ENCODE measurements at places on chromosomes 2 and 18.
A peak's percentile ranks its signal among the peaks of the same experiment; 100 is the strongest.

DNA sequence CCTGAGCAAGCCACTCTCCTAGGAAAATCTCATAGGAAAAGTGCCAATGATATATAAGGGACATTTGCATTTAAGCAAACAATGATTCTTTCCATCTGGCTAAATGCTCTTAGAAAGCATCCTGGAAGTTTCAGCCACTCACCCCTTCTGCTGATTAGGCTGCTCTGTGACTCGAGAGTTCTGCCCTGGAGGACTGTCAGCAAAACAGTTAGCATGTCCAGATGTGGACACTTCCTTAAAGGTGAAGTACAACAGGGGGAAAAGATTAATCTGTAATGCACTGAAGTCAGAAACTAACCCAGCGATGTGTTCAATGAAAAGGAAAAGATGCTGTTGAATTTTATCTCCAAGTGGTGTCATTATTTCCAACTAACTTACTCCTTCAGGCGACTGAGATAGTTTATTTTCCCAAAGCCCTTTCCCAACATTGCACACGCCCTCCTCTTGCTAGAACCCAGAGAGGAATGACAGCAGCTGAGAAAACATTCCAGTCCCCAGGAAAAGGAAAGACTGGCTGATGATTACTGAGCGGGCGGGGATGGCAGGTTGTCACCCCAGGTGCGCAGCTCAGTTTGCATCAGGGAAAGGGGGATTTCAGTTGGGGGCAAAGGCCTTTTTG, 214.0 kb downstream of the SS18 start:
- DNase-seq, result no peak

GRCh38 chr18:23682472-23682871, 6.8 kb upstream of the LAMA3 start:
- DNase-seq, result no peak

- peak; percentile 24 for DNase-seq
Observed at GRCh38 chr2:109331896-109332848, 203.2 kb downstream of the SH3RF3 start.

DNA sequence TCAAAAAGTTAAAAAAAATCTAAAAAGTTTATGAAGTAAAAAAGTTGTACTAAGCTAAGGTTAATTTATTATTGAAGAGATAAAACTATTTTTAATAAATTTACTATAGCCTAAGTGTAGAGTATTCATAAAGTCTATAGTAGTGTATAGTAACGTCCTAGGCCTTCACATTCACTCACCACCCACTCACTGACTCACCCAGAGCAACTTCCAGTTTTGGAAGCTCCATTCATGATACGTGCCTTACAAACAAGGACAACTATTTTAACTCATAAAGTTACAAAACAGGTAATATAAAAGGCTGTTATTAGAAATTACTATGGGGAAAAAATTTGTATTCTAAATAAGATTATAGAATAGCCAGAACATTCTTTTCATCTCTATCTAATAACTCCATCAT, 158.9 kb upstream of the FN1 start:
- DNase-seq, result no peak

GRCh38 chr2:229243890-229244560, 27.1 kb downstream of the PID1 start:
- no peak for DNase-seq

GRCh38 chr2:3354986-3355385, 22.6 kb downstream of the EIPR1 start:
- DNase-seq, result no peak

DNA sequence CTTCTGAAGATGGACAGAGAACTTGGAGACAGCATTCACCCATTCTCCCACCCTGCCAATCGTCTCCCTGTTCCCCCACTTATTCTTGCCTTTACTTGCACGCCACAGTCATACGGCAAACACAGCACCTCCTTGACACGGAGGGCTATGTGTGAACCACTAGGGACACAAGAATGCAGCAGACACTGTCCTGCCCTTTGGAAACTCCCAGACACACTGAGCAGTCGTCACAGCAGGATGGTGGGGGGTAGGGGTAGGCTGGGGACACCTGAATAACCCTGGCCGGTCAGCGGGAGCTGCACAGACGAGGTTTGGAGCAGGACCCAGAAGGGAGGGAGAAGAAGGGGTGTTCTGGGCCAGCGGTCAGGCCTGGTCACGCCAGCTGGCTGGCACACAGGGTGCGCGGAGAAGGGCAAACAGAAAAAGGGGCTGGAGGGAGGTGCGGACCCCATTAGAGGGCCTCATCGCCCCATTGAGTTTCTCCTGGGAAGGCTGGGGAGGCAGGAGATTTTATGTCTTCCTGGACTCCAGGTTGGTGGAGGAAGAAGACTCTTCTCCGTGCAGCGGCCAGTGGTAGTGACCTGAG, 40.0 kb upstream of the FOSL2 start:
- no peak for DNase-seq

- no peak for DNase-seq
Observed at GRCh38 chr2:41180387-41180786, 728.5 kb upstream of the SLC8A1 start.

DNA sequence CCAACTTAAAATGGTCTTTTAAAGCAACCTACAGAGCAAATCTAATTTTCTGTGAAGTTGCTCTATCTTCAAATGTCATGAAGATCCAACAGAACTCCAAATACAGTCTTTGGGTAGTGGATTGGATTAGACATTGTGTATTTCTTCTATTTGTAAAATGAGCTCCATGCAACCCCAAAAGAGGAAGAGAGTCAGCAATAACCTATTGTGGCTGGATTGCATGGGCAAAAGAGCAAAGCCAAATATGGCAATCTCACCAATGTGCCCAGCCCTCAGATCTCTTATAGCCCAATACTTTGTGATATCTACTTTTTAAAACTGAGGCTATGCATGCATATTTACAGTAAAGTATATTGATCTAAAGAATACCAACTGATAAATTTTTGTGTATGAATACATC, 146.3 kb downstream of the TXNL1 start:
- DNase-seq, result no peak

GRCh38 chr18:50334546-50335152, 40.2 kb upstream of the SKA1 start:
- peak; percentile 9 for DNase-seq

DNA sequence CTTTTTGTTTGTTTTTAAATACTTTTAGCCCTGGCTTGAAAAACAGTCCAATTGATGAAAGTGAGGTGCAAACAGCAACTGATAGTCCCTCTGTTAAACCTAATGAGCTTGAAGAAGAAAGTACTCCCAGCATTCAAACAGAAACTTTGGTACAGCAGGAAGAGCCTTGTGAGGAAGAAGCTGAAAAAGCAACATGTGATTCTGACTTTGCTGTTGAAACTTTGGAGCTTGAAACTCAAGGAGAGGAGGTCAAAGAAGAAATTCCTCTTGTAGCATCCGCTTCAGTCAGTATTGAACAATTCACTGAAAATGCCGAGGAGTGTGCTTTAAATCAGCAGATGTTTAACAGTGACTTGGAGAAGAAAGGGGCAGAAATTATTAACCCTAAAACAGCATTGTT, 30.6 kb upstream of the DYSF start:
- DNase-seq, result no peak

GRCh38 chr2:31972059-31972458, 38.7 kb downstream of the MEMO1 start:
- DNase-seq, result no peak

GRCh38 chr18:48488388-48488850, 50.4 kb upstream of the CTIF start:
- DNase-seq, result no peak

DNA sequence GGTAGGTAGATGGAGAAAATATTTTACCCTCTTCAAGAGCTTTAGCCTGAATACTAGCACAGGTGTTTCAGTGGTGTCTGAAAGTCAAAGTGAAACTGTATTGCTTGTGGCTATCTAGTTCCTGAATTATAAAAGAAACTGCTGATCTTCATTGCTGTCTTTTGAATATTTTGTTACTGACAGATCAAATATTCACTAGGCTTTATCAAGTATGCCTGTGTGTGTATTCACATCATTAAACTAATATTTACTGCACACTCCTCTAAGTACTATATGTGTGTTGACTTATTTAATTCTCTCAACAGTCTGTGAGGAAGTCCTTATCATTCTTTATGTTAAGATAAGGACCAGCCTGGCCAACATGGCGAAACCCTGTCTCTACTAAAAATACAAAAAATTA, 139.6 kb downstream of the SOCS6 start:
- no peak for DNase-seq

DNA sequence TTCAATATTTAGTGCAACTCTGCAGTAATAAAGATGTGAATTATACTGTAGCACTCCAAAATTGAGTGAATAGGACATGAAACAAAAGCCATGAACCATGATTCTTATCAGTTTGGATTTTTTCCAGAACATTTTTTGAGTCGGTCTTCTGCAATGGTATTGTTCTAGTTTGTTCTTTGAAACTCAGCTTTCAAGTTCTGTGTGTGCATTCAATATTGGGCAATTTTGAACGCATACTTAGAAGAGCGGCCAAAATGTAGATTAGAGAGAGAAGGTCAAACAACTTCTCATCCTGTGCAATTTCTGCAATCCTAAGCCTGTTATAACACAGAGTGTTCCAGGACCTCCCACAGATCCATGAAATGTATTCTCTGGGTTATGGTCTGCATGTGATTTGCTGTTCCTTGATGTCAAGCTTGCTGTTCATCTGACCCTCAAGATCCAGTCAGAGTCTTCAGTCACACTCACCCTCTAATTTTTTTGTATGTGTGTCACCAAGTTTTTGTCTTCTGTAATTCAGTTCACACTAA, 48.3 kb downstream of the TSPYL6 start:
- DNase-seq, result no peak

- peak; percentile 88 for DNase-seq
Observed at GRCh38 chr2:239369631-239370161, 31.1 kb downstream of the HDAC4 start.

GRCh38 chr2:143732076-143732475, 602.9 kb downstream of the ARHGAP15 start:
- DNase-seq, result no peak

DNA sequence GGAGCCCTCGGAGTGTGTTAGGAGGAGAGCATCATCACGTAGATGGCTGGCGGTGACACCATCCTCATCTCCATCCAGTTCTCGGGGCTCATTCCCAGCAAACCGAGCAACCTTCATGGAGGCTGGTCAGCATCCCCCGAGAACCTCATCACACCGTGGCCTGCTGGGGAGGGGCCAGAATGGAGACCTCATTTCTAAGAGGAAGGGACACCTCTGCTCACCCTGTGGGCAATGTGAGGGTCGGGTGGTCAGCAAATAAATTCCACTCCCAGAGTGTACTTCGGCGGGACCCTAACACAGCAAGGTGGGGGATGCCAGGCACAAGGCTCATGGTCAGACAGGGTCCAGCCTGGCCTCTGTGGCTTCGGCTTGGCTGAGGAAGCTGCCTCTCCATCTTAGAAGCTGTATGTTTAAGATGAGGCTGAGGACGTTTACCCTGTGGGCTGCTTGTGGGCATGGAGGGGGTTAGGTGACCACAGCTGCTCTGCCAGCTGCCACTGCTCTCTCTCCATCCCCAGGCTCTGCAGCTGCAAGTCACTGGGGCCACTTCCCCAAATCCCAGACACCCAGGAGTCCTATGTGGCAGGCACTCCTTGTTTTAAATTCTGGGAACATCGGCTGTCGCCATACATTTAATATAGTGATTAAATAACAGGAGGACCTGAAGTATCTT, 56.5 kb upstream of the PXDN start:
- DNase-seq, result no peak

DNA sequence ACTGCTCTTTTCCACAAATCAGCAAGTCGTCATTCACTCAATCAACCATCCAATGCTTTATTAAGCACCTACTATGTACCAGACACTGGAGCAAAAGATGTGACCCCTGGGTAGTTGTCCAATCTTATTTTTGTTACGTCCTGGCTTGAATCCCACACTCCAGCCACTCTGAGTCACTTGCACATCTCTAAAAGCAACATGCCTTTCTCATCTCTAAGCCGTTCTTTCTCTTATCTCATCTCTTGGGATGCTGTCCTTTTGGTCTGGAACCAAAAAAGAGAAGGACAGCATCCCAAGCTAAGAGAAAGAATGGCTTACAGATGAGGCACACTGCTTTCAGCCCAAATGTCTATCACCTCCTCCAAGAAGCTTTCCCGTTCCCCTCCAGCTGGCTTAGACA, 58.8 kb downstream of the RNF152 start:
- no peak for DNase-seq

DNA sequence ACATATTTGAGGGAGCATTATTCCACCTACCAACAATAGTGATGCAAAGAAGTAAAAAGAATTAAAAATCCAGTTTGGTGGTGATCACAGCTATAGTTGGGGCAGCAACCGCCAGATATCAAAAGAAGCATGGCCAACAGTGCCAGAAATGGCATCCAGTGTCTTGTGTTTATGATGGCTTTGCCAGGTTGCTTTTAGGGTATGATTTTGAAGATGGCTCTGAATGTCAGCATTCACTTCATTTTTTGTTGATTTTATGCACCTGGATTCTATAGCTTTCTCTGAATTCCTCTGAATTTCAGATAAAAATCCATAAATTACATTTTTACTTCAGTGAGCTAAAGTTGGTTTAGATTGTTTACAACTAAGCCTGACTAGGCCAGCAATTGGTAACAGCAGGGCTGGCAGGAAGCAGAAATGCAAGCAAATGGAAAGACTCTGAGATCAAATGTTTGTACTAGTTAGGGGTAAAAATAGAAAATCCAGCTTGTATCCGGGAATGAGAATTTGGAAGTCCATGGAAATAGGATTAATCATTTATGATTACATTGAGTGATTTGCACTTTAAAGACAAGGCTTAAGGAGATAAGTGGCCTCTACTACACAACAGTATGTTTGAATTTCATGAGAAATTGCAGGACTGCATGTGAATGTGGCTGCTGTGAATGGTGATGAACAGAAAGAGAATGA, 40.4 kb downstream of the COL3A1 start:
- no peak for DNase-seq

GRCh38 chr2:94956797-94957391, 68.6 kb upstream of the MAL start:
- peak; percentile 34 for DNase-seq

Measured in CD4-positive, alpha-beta T cell treated with Interferon alpha-2 for 1 hour (primary cell).